AML-193 (cell line): ENCODE measurements at places on chromosomes 5 and 9.
A peak's percentile ranks its signal among the peaks of the same experiment; 100 is the strongest.

- DNase-seq, result no peak
Measured at GRCh38 chr5:77797136-77797535, 21.0 kb upstream of the TBCA start.

DNA sequence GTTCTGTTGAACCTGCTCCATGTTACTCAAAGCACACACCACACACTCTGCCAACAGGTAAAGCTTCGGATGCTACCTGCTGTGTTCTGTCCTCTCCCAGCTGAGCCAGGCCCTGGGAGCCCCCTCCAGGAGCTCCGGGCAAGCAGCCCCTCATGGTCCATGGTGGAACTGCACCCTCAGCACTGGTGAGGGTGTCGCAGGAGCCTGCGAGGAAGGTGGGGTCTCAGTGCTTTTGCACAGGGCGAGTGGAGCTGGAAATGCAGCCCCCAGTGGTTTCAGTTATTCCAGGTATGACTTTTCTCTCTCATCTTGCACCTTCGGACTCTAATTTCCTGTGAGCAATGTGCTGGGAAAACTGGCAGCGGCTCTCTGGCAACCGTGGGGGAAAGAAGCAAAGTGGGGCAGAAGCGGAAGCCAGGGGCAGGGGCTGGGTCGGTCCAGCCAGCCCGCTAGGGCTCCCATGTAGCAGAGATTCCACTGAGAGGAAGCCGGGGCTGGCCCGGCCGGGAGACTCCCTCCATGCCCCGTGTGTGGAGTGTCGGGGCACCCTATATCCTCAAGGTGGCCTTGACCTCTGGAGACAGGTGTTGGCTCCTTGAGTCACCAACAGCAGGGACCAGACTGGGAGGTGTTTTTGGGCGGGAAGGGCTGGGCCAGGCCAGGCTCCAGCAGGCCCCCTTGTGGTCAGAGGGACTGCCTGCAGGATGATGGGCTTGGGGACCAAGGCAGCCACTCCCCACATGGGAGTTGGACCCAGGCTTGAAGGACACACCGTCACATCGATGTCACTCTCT is 75.6 kb upstream of the PRSS3 start:
- DNase-seq, result peak; percentile 1

DNA sequence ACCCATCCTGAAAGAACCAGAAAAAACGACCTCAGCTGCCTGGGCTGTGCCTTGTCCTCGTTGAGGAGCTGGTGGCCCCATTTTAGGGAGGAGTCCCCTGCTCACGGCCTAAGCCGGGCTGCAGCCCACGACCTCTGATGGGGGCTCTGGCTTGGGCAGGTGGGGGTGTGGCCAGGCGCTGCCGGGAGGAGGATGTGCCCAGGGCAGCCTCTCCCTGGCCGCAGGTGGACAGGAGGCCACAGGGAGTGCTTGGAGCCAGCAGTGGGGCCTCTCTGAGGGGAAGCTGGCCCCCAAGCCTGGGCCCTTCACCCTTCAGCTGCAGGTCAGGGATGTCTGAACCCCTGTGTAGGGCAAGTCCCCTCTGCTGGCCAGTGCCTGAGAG is 2.5 kb downstream of the DIPK1B start:
- DNase-seq, result no peak

DNA sequence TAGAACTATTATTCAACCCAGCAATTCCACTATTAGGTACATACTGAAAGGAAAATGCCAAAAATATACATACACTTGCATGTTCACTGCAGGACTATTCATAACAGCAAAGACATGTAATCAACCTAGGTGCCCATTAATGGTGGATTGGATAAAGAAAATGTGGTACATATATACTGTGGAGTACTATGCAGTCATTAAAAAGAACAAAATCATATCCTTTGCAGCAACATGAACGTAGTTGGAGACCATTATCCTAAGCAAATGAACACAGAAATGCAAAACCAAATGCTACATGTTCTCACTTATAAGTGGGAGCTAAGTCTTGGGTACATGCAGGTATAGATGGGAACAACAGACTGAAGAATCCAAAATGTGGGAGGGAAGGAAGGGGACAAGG is 67.7 kb downstream of the ELOVL7 start:
- no peak for DNase-seq

DNA sequence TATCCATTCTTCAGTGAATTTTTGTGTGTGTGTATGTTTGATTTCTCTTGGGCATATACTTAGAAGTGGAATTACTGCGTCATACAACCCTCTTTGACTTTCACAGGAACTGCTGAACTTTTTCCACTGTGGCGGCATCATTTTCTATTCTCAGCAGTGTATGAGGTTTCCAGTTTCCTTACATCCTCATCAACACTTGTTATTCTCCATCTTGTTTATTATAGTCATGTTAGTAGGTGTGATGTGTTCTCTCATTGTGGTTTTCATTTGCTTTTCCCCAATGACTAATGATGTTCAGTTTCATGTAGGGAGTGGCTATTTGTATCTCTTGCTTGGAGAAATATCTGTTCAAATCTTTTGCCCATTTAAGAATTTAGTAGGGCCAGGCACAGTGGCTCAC is 2.6 kb downstream of the ZNF79 start:
- no peak for DNase-seq

DNA sequence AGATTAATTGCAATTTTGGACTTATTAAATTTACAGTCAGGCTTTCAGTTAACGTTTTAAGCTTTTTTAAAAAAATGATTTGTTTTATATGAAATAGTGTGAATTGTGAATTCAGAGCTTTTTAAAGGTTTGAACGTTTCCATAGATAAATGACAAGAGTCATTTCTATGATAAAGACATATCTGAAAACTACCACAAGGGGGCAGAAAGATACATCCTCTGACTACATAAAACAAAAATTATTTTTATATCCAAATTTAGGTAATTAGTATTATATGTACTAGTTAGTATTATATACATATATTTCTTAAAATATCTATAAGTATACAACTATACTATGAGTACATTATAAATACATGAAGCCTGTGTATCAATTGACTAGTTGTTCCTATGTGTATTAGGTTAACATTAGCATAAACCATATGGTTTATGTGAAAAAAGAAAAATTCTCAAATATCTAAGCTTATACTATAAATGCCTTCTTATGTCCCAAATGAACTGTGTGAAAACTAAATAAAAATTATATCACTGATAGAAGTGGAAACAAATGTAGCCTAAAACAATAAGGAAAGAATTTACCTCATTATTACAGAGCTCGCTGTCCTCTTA is 155.2 kb downstream of the MEF2C start:
- DNase-seq, result peak; percentile 26

DNA sequence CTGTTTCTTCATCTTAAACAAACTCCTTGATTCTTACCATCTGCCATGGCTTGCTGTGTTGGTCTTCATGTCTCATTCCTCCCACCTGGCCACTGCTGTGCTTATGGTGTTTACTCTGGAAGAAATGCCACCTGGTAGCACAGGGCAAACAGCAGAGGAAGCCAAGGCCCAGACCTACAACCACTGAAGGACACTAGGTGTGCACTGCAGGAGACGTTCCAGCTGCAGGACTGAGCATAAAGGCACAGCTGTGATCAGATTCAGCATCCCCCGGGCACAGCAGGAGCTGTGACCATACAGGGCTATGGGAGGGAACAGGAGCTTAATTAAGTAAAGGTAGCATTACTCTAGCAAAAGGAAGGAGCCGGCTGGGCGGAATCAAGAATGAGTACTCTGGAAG is 12.6 kb upstream of the GNAQ start:
- DNase-seq, result no peak

- DNase-seq, result peak; percentile 29
Measured at GRCh38 chr5:43073597-43074546, 33.8 kb upstream of the ANXA2R start.

- peak; percentile 52 for DNase-seq
Measured at GRCh38 chr9:89375191-89375760, 57.0 kb downstream of the SECISBP2 start.

GRCh38 chr5:127260686-127261085 is 29.9 kb upstream of the MEGF10 start:
- DNase-seq, result no peak

DNA sequence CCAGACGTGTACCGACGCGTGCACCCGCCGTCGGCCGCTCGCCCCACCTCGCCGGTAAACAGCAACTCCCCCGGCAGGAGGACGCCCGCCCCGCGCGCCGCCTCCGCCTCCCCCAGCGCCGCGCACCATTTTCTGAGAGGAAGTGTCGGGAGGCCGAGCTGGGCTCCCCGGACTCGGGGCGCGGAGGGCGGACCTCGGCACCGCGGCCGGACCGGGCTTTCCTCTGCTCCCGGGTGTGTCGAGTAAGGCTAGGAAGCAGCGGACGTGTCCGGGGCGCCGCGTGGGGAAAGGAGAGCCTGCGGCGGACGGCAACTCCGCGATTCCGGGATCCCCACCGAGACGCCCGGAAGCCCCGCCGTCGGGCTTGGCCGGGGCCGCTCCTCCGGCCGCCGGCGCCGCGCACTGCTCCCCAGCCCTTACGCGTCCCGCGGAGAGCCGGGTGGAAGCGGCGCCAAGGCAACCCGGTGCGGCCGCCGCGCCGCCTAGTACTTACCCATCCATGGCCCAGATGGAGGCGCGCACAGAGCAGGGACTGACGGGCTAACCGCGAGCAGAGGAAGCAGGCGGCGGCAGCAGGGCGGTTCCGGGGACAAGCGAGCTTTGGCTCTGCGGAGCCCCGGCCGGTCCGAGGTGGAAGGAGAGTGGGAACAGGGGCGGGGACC is at the start of gene PTBP3:
Gene PTBP3, minus strand, starts transcription at position 643 of the 662 bp plus-strand sequence. CDS start 35,754 bp downstream, outside the sequence.
- DNase-seq, result peak; percentile 69

DNA sequence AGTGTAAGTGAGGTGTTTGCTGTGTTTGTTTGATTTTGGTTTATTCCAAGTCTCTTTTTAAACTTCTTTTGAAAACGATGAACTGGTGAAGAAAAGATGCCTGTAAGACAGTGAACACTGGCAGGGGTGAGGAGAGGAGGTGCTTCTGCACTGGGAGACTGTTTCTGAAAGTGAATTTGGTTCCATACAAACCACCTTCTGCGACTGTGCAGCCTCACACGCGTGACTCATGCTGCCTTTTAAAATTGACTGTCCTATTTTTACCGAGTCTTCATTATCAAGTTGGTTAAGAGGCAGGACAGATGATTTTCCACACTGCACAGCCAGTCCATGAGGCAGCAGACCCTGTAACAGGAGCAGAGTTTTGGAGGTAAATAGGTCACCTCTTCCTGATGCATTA is 340.6 kb downstream of the MTRR start:
- DNase-seq, result no peak

DNA sequence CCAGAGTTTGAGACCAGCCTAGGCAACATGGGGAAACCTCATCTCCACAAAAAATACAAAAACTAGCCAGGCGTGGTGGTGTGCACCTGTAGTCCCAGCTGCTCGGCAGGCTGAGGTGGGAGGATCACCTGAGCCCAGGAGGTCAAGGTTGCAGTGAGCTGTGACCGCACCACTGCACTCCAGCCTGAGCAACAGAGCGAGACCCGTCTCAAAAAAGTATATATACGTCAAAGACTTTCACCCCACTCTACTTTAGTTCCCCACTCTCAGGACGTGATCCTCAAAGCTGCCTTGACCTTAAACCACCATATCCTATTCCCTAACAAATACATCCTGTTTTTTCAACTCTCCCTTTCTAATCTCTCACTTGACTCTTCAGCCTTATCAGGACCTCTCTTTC is 41.0 kb downstream of the PCDHGC5 start:
- no peak for DNase-seq

DNA sequence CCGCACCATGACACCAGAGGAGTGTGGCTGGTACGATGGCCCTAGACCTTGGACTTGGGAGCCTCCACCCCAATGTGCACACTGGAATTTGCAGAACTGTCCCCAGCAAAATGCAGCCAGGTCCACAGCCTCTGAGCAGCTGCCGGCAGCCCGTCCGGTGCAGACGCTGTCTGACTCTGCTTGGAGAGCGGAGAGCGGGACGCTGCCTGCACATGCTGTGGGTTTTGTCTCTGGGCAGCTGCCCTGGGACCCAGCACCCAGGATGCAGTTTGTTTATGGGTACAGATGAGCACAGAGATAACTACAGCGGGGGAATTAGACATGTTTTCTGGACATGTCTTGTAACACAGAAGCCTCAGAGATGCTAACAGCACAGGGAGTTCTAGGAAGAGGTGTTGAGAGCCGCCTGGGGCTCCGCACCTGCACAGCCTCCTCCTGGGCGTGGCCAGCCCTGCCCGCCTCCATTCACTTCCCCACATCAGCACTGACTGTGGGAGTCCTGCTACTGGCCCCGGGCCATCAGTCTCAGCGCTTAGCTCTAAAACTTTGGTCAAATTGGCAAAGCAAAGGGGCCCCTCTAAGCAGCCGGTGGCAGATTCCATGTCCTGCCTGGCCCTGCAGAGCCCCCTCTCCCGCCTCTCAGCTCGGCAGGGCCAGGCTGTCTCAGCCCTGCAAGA is 159.6 kb downstream of the IRX2 start:
- no peak for DNase-seq

DNA sequence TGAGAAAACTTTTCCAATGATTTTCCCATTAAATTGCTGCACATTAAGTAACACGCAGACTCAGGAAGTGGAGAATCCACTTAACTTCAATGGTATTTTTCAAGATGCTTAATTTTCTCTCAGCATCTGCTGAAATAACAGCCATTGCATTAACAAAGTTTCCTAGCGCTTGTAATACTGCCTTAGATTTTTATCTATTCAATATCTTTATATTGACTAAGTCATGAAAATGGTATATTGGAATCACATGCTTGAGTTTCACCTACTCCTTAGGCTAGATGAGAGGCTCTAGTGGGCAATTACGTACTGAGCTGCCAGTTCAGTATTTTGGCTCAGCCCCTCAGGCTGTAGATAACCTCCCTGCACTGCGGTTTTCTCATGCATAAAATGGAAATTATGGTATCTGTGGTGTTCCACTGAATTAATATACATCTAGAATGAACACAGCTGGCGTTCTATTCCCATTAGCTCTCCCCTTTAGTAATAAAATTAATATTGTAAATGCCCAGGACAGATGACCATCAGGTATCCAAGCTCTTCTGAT is 112.9 kb downstream of the MTX3 start:
- DNase-seq, result no peak
